ENCODE measurements at places on chromosomes 7 and 10. TPM values are rescaled to one million over a fixed set of nuclear protein-coding genes. Genes with fewer than 3 reads are reported as not detected.

- H3K27ac ChIP-seq = no peak overlapping the region
- peaks cover 41% of the 10 kb centered on the region for H3K27me3 ChIP-seq
- no peaks in the 10 kb centered on the region for H3K36me3 ChIP-seq
- H3K4me3 ChIP-seq = no peak overlapping the region
- DNase-seq = no peak
Observed at GRCh38 chr7:28542410-28542809, 130.1 kb downstream of the CREB5 start.

SPDYE6 gene
- total RNA-seq = not detected

- peaks cover 6% of the 10 kb centered on the region for H3K27me3 ChIP-seq
- H3K27ac ChIP-seq = no peak overlapping the region
- H3K4me3 ChIP-seq = no peak overlapping the region
Observed at GRCh38 chr7:26237035-26237807, 35.7 kb downstream of the CBX3 start.

GRCh38 chr7:11557627-11558026 lies 274.4 kb downstream of the THSD7A start:
- H3K36me3 ChIP-seq = no peaks in the 10 kb centered on the region
- no peak for DNase-seq
- no peak overlapping the region for H3K27ac ChIP-seq
- no peak overlapping the region for H3K4me3 ChIP-seq
- no peaks in the 10 kb centered on the region for H3K27me3 ChIP-seq

HMX3 gene
- total RNA-seq = 2.0 TPM

GRCh38 chr10:12782537-12782936 lies 219.0 kb downstream of the CCDC3 start:
- peak overlapping the region; percentile 61 for H3K4me3 ChIP-seq
- no peaks in the 10 kb centered on the region for H3K36me3 ChIP-seq
- peak overlapping the region; percentile 90 for H3K27ac ChIP-seq
- no peaks in the 10 kb centered on the region for H3K27me3 ChIP-seq
- DNase-seq = peak; percentile 24
- H3K4me1 ChIP-seq = peaks cover 43% of the 10 kb centered on the region

PPP1R9A gene
- 0.19 TPM for total RNA-seq

DNA sequence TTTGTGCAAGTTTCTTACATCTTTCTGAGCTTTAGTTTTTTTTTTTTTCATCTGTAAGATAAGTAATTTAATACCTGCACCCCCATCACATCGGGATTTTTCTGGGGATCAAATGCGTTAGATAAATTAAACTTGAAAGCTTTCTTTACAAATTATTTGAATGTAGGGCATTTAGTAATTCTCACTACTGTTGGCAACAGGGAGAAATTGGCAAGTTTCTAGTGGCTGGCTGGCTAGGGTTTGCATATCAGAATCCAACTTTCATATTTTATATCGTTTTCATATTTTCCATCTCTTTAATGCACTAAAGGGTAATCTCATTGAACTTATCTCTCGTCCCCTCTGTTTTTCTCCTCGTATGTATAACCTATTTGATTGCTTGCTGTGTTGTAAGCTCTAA lies 412.9 kb downstream of the GALNT17 start:
- DNase-seq = no peak
- no peaks in the 10 kb centered on the region for H3K4me1 ChIP-seq
- peaks cover 2% of the 10 kb centered on the region for H3K36me3 ChIP-seq
- no peak overlapping the region for H3K4me3 ChIP-seq

DNA sequence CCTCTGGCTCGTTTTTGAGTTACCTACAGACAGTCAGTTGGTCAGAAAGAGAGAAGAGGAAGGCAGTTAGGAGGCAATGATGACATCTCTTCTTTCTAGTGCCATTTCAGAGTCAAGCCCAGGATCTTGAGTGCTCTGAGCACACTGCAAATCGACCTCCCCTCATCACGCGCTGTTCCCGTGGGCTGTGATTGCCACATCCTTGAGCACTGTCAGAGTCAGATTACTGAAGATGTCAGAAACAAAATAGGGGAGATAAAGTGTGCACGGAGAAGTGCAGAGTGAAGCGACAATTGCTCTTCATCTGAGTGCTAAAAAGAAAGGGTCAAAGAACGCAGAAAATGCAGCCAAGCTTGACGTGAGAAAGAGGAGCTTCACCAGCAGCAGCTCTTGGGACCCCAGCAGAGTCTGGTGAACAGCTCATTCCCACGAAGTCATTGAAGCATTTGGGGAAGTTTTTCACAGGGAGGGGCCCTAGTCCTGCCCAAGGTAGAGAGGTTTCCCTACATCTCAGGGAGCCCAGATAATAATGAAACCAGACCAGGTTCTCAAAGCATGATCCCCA lies 661.7 kb upstream of the AUTS2 start:
- no peak overlapping the region for H3K4me3 ChIP-seq
- DNase-seq = no peak
- H3K27ac ChIP-seq = no peak overlapping the region

DNA sequence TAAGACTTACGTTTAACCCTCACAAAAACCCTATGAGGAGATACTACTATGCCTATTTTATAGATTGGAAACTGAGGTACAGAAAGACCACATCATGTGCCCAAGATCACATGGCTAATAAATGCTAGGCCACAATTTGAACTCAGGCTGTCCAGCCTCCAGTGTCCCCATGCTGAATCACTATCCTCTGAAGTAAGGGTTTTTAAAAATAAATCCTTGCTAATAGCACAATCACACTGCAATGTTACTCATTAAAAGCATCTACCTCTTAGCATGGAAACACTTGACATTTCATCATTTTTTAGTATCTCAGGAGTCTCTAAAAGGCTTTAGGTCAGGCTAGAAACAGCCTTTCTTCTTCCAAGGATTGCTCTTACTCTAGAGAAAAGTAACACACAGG lies 50.0 kb upstream of the PPP1R3C start:
- H3K27me3 ChIP-seq = peaks cover 5% of the 10 kb centered on the region
- peak overlapping the region; percentile 16 for H3K27ac ChIP-seq
- no peak for DNase-seq
- no peaks in the 10 kb centered on the region for H3K4me1 ChIP-seq
- H3K4me3 ChIP-seq = no peak overlapping the region

DNA sequence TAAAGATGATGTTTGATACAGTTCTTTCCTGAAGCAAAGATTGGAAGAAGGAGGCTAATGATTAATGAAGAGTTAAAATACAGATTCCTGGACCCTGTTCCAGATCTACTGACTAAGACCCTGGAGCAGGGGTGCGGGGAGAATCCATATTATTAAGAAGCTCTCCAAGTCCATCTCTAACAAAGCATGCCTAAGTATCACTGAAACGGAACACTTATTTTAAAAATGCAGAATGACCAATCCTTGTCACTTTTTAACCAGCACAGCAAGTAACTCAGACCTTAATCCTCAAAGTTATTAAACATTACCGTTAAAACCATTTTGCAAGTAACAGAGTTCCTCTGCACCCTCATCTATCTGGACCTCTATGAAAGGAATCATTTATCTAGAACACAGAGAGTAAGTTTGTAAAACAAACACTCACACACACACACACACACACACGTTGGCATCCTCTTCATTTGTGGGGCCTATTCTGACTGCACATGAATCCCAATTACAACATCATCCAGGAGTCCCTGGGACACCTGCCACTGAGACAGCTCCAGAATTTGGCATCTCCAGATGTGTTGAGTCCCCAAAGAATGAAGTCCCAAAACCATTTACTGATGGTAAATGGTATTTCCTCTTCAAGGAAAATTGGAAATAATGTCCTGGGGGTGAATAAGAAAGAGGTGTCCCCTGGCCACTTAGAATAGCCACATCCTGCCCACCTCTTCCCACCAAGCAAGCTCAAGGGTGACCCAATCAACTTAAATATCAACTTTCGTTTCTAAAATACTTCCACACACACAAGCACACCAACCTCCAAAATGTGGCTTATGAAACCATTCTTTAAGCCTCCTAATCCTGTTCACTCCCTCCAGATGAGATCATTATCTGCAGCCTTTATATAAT lies 117.5 kb downstream of the PARD3 start:
- H3K4me3 ChIP-seq = no peak overlapping the region
- H3K27me3 ChIP-seq = no peaks in the 10 kb centered on the region
